Right lobe of liver (tissue), 6 donors: ENCODE measurements at places on chromosomes 5 and 9. TPM values are rescaled to one million over a fixed set of nuclear protein-coding genes. Genes with fewer than 3 reads are reported as not detected.

GRCh38 chr5:138974227-138975063, 99.3 kb upstream of the LRRTM2 start:
- no peak overlapping the region for H3K4me3 ChIP-seq
- DNase-seq = no peak
- H3K27ac ChIP-seq = peak overlapping the region; percentile 4
- no peaks in the 10 kb centered on the region for H3K4me1 ChIP-seq

Gene INSL6
- not detected for total RNA-seq

GRCh38 chr9:34962546-34962945, 4.5 kb downstream of the PHF24 start:
- no peaks in the 10 kb centered on the region for H3K27me3 ChIP-seq
- H3K36me3 ChIP-seq = no peaks in the 10 kb centered on the region
- no peak overlapping the region for H3K4me3 ChIP-seq
- H3K27ac ChIP-seq = no peak overlapping the region
- no peak for DNase-seq

Gene PAPPA
- 0.46 TPM for total RNA-seq

GRCh38 chr5:116378007-116378776, 196.4 kb downstream of the SEMA6A start:
- H3K27ac ChIP-seq = no peak overlapping the region
- no peak overlapping the region for H3K4me3 ChIP-seq
- H3K27me3 ChIP-seq = no peaks in the 10 kb centered on the region
- no peaks in the 10 kb centered on the region for H3K36me3 ChIP-seq

Gene FAM221B
- total RNA-seq = not detected

Gene CDKN2A
- total RNA-seq = 1.2 TPM

Gene FAM153A
- 0.46 TPM for total RNA-seq

DNA sequence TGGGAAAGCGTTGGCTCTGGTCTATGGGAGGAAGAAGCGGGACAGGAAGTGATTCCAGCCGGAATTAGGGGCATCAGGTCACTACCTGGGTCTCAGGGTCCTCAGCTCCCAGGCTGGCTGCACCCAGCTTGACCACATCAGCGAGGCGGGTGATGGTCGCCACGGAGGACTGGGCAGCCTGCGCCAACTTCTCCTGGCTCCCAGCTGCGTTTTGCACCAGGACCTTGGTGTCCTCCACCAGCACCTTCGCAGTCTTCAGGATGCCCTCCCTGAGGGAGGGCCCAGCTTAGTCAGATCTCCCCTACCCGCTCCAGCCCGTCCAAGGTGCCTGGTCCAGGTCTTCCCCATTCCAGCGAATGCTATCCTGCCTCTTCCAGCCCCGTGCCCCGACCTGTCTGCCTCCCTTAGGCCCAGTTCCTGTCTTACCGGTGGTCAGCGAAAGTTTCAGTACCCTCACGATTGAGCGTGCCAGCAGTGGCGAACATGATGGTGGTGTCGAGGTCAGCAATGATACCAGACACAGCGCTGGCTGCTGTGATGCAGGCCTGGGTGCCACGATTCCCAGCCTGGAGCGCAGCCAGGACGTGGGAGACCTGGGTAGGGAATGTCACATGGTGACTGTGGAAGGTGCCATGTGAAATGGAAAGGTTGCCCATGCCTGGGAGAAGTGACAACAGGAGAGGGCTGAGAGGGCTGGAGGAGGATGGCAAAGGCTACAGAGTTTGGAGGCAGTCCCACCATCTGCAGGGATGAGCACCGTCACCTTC, 14.4 kb upstream of the TPM2 start:
- H3K4me3 ChIP-seq = no peak overlapping the region
- H3K27me3 ChIP-seq = no peaks in the 10 kb centered on the region
- H3K4me1 ChIP-seq = no peaks in the 10 kb centered on the region

- H3K36me3 ChIP-seq = no peaks in the 10 kb centered on the region
- no peak overlapping the region for H3K4me3 ChIP-seq
- no peak overlapping the region for H3K27ac ChIP-seq
- H3K4me1 ChIP-seq = no peaks in the 10 kb centered on the region
Measured at GRCh38 chr9:11893331-11893730, 799.9 kb upstream of the TYRP1 start.

DNA sequence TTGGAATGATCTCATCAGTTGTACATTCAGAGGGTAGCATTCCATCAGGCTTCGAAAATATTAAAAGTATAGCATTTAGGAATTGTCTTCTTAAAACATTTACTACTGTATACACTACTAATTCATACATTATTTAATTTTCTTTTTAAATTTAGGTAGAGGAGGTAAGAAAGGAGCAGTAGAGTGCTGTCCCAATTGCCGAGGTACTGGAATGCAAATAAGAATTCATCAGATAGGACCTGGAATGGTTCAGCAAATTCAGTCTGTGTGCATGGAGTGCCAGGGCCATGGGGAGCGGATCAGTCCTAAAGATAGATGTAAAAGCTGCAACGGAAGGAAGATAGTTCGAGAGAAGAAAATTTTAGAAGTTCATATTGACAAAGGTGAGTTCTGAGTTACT, 5.2 kb downstream of the DNAJA1 start:
- no peak overlapping the region for H3K4me3 ChIP-seq
- peaks cover 41% of the 10 kb centered on the region for H3K4me1 ChIP-seq
- H3K27me3 ChIP-seq = no peaks in the 10 kb centered on the region
- peak overlapping the region; percentile 43 for H3K27ac ChIP-seq
- DNase-seq = no peak

DNA sequence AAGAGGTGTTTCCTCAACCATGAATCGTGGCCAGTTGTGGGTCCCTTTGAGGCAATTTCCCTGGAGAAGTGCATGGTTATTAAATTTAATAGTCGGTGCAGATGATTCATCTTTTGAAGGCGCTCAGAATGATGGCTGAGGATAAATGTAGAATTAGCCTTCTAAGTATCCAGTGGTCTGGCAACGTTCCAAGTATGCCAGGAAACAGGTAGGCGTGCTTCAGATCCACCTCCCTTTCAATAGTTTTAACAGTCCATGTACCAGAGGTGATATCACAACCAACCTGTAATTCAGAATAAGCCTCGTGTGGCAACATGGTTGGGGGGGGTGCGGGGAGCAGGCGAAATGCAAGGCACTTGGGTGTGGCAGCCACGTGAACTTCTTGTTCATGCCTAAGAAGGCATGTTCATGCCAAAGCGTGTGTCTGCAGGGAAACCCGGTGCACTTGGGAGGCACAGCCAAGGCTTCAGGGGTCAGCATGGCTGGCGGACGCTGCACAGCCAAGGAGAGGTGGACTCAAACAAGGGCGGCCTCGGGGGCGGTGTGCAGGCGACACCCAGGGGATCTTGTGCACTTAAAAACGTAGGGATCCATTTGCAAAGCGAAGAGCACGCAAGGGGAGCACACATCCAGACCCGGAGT, 5.2 kb upstream of the NKD2 start:
- H3K4me1 ChIP-seq = no peaks in the 10 kb centered on the region
- DNase-seq = peak; percentile 57
- H3K36me3 ChIP-seq = no peaks in the 10 kb centered on the region
- H3K27ac ChIP-seq = no peak overlapping the region

Gene F2RL2
- 2.1 TPM for total RNA-seq

DNA sequence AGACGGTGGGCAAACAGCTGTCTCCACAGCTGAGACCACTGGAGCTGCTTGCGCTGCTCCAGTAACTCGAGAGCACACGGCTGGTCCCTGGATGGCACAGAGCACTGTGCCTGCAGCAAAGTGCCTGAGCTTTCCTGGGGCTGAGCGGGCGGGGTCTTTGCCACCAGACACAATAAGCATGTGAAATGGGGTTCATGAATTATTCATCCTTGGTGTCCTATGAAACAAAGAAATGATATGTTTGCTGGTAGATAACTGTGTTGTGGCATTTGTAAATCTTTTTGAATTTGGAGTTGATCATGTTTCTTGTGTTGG, 151.7 kb upstream of the MPDZ start:
- no peaks in the 10 kb centered on the region for H3K36me3 ChIP-seq
- H3K27ac ChIP-seq = no peak overlapping the region
- no peak for DNase-seq
- no peaks in the 10 kb centered on the region for H3K27me3 ChIP-seq
- no peak overlapping the region for H3K4me3 ChIP-seq

GRCh38 chr9:1216532-1216931, 166.4 kb downstream of the DMRT2 start:
- DNase-seq = no peak
- no peaks in the 10 kb centered on the region for H3K36me3 ChIP-seq
- H3K4me3 ChIP-seq = no peak overlapping the region
- no peak overlapping the region for H3K27ac ChIP-seq
- no peaks in the 10 kb centered on the region for H3K27me3 ChIP-seq

DNA sequence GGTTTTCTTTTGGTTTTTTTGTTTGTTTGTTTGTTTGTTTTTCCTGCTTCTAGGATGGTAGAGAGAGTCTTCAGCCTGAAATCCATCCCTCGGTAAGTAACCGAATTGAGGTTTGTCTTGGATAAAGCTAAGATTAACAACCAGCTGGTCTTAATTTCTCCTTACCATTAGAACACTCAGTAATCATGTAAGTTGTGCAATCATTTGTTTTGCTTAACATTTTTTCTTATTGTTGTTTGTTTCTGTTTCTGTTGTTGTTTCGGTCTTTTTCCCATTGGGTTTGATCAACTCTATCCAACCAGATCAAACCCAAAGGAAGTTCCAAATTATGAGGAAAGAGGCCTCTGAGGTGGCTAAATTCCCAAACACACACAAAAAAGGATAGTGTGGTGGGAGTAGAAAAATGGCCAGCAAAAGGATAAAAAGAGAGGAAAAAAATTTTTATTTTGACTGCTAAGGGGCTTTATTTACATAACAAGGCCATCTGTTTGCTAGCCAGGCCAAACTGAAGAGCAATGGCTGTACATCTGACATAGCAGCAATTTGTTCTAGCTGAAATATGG, 49.6 kb upstream of the ANKRD31 start:
- no peak overlapping the region for H3K4me3 ChIP-seq
- DNase-seq = no peak
- H3K4me1 ChIP-seq = no peaks in the 10 kb centered on the region
- no peak overlapping the region for H3K27ac ChIP-seq

GRCh38 chr9:105928416-105928815, 234.1 kb downstream of the TMEM38B start:
- no peaks in the 10 kb centered on the region for H3K27me3 ChIP-seq
- H3K4me3 ChIP-seq = no peak overlapping the region
- no peaks in the 10 kb centered on the region for H3K4me1 ChIP-seq

GRCh38 chr5:94031631-94032030, 290.2 kb upstream of the POU5F2 start:
- DNase-seq = no peak
- H3K27ac ChIP-seq = no peak overlapping the region
- H3K4me3 ChIP-seq = no peak overlapping the region
- no peaks in the 10 kb centered on the region for H3K4me1 ChIP-seq
- no peaks in the 10 kb centered on the region for H3K36me3 ChIP-seq

Gene HSPB3
- total RNA-seq = 0.43 TPM

Gene CNTFR
- total RNA-seq = 6.0 TPM

GRCh38 chr9:38047301-38048251, 21.5 kb downstream of the SHB start:
- peak overlapping the region; percentile 24 for H3K4me3 ChIP-seq
- H3K27ac ChIP-seq = peak overlapping the region; percentile 80
- H3K27me3 ChIP-seq = no peaks in the 10 kb centered on the region
- DNase-seq = peak; percentile 95
- H3K36me3 ChIP-seq = no peaks in the 10 kb centered on the region
- H3K4me1 ChIP-seq = peaks cover 48% of the 10 kb centered on the region

- no peaks in the 10 kb centered on the region for H3K27me3 ChIP-seq
- no peak overlapping the region for H3K4me3 ChIP-seq
- H3K27ac ChIP-seq = no peak overlapping the region
- no peaks in the 10 kb centered on the region for H3K4me1 ChIP-seq
- no peaks in the 10 kb centered on the region for H3K36me3 ChIP-seq
Measured at GRCh38 chr5:27708534-27708933, 670.1 kb upstream of the CDH9 start.

Gene CHSY3
- total RNA-seq = 1.2 TPM

DNA sequence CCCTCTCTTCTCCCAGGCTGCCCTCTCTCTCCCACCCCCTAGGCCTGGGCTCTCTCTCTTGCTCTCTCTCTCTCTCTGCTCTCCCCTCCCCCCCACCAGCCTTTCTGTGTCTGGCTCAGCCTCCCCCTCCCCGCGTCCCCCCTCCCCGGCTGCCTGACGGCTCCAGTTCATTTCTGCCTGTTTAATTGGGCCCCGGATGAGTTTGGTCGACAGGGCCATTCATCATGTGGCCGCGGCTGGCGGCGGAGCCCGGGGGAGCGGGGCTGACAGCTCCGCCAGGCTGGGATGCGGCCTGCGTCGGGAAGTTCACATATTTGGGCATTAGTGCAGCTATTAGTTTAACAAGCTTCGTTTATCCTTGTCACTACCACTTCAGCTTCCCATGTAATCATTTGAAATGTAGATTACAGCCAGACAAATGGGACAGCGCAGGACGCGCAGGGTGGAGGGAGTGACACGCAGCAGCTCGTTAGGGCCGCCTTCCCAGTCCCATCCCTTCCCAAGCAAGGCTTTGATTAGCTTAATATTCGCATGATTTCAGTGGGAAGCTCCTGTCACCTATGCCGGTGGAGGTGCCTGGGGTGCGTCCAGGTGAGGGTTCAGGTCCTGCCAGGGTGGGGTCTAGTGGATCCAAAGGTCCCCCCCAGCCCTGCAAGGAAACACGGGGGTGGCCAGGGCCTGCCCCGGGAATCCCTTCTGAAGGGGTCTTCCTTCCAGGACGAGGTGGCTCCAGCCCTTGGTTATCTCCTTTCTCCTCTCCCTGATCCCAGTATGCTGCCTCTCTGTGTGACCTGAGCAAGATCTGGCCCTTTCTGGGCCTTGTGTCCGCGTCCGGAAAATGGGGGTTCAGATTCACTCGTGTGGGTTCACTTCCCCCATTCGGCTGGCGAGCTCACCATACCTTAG, 214.8 kb downstream of the PAX5 start:
- H3K4me3 ChIP-seq = no peak overlapping the region
- no peak for DNase-seq

Gene TMEM215
- total RNA-seq = not detected

GRCh38 chr5:7367780-7368179, 28.2 kb upstream of the ADCY2 start:
- H3K27me3 ChIP-seq = no peaks in the 10 kb centered on the region
- H3K36me3 ChIP-seq = no peaks in the 10 kb centered on the region
- DNase-seq = no peak
- no peak overlapping the region for H3K4me3 ChIP-seq
- H3K27ac ChIP-seq = no peak overlapping the region
- H3K4me1 ChIP-seq = no peaks in the 10 kb centered on the region

- no peak for DNase-seq
- no peaks in the 10 kb centered on the region for H3K4me1 ChIP-seq
- no peak overlapping the region for H3K4me3 ChIP-seq
- H3K36me3 ChIP-seq = no peaks in the 10 kb centered on the region
Measured at GRCh38 chr5:95718203-95718602, 12.9 kb upstream of the RHOBTB3 start.

Gene NCS1
- total RNA-seq = 3.3 TPM

GRCh38 chr9:125795970-125796596, 48.9 kb downstream of the PBX3 start:
- H3K27ac ChIP-seq = peak overlapping the region; percentile 70
- H3K4me1 ChIP-seq = peaks cover 33% of the 10 kb centered on the region
- H3K27me3 ChIP-seq = no peaks in the 10 kb centered on the region
- H3K36me3 ChIP-seq = no peaks in the 10 kb centered on the region
- H3K4me3 ChIP-seq = no peak overlapping the region
